Naive thymus-derived CD4-positive, alpha-beta T cell (primary cell): ENCODE measurements at places on chromosomes 13 and 19.

- DNase-seq, result no peak
These were observed 7.8 kb downstream of the GAS6 start for GRCh38 chr13:113855931-113856715.

GRCh38 chr13:113820813-113821651 lies 42.8 kb downstream of the GAS6 start:
- DNase-seq, result no peak

GRCh38 chr13:24005755-24006281 lies 108.5 kb upstream of the C1QTNF9B start:
- no peak for DNase-seq

DNA sequence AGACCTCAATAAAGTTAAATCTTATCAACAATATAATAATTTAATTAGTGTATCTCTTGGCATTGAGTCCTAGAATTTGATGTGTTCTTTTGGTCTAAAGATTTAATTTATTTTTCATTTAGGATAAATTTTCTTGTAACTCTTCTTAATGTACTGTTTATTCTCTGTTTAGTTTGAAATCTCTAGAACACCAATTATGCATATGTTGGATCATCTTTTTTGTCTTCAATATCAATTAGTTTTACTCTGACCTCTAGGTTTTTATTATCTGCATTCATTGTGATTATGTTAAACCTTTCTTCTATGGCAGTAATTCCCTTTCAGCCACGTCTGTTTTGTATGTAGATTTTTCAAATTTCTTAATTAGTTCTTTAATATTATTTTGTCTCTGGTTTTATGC lies 93.8 kb upstream of the ARHGEF7 start:
- no peak for DNase-seq

- peak; percentile 80 for DNase-seq
These were observed 5.4 kb downstream of the CCDC61 start for GRCh38 chr19:46000491-46001246.

GRCh38 chr13:64723724-64724123 lies 2506.4 kb downstream of the PCDH9 start:
- no peak for DNase-seq

DNA sequence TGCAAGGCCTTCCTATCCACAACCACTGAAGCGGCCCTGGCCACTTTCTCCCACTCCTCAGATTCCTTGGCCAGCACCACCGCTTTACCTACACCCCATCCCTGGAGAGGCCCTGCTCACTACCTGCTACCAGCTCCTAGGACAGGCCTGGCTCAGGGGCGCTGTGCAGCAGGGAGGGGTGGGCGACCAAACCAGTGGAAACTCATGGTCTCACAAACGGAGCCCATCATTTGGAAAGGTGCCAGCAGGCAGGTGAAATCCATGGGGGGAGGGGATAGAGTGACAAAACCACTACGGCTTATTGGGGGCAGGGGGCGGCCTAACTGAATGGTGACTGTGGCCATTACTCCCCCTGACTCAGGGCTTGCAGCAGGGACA lies 27.6 kb downstream of the C19orf47 start:
- DNase-seq, result no peak

DNA sequence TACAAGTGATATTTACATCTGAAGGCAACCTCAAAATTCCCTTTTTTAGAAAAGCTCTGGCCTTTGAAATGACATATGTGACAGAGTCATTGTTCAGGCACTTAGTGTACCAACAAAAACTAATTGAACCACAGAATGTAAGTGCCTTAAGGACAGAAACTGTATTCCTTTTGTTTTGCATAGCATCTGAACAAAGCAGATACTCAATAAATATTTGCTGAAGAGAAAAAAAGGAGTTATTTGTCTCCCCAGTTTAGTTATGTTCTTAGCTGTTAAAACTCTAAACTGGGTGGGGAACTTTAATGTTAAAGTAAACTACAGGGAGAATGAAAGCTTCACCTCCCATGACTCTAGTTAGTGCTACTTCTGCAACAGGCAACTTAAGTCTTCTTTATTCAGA lies 56.8 kb upstream of the KLF5 start:
- no peak for DNase-seq

DNA sequence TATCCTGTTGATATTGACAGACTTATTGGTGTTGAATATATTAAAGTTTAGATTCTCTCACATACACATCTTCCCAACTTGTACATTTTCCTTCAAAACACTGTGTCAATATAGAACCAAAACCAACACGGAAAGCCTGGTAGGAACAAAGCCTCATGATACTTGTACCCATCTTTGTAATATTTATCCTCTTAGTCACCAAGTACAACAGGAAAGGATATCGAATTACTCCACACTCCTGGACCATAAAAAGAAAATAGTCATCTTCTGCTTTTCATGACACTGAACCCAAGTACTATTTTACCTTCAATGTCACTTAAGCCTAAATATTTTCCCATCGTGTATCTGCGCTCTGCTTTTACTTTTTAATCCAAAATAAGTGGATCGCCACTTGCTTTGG lies 702.9 kb upstream of the PCDH9 start:
- no peak for DNase-seq

GRCh38 chr19:20254121-20254520 lies 87.1 kb downstream of the ZNF486 start:
- no peak for DNase-seq

- no peak for DNase-seq
These were observed 229.7 kb downstream of the KCTD12 start for GRCh38 chr13:76656500-76656899.
